Activated naive CD4-positive, alpha-beta T cell treated with anti-CD3 and anti-CD28 coated beads, Interleukin-2, amount 50 U/mL, for 16 hours (primary cell): ENCODE measurements at places on chromosomes 12 and 14.
A peak's percentile ranks its signal among the peaks of the same experiment; 100 is the strongest.

GRCh38 chr14:61802010-61802568, 39.9 kb downstream of the SNAPC1 start:
- DNase-seq = no peak

GRCh38 chr14:72753879-72754400, 140.0 kb downstream of the DPF3 start:
- no peak for DNase-seq

- DNase-seq = no peak
Observed at GRCh38 chr14:22658946-22659345, 14.8 kb upstream of the OR6J1 start.

GRCh38 chr12:119158402-119158801, 20.3 kb upstream of the HSPB8 start:
- no peak for DNase-seq

GRCh38 chr12:93183940-93184671, 193.6 kb upstream of the NUDT4 start:
- no peak for DNase-seq

DNA sequence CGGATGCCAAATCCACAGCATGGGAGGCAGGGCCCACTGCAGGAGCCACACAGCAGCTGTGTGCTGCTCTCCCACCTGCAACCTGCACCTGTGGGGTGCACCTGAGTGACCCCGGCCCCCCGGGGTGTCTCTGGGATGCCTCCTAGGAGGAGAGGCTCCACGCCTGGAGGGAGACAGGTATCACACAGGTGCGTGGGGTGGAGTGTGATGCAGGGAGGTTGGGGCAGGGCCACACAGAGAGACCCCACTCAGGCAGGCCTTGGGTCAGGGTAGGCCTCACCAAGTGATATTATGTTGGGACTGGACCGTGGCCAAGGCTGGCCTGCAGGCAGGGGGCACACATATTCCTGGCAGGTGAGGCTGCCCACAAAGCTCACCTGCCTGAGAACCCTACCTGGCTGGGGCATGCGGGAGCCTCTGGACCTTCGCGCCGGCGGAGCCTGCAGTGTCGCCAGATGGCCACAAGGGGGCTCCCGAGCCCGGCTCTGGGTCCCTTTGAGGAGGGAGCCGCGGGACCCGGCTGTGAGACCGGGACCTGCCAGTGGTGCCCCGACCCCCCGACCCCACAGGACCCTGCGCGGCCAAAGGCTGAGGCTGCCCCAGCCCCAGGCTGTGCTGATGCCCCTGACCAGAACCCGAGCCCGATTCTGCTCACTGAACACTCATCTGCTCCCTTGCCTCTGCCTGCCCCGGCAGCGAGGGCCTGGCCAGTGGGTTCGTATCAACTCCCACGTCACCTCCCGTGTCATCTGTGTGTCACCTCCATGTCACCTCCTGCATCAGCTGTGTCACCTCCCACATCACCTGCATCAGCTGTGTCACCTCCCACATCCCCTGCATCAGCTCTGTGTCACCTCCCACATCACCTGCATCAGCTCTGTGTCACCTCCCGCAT, 11.4 kb downstream of the TMEM121 start:
- DNase-seq = peak; percentile 71

DNA sequence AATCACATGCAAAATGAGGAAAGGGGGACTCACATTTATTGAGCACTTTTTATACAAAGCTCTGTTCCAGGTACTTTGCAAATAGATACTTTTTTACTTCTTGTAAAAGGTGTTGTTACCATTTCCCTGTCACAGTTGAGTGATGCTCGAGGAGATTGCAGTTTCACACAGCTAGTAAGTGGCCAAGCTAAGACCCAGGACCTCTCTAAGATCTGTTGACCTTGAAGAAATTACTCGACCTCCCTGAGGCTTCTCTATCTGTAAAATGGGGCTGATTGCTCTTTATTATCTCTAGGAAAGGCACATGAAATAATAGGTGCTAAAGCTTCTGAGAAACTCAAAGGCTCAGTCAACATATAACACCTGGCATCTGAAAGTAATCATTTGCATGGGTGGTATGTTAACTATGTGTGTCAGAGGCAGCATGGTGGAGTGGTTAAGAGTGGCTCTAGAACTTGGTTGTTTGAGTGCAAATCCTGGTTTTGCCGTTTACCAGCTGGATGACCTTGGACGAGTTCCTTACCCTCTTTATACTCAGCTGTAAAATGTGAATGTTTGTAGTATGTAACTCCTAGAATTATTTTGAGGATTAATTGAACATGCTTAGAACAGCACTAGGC, 41.5 kb downstream of the IFT81 start:
- DNase-seq = no peak

- DNase-seq = no peak
Observed at GRCh38 chr12:3173912-3174311, 96.7 kb downstream of the TSPAN9 start.

GRCh38 chr14:38500125-38500524, 244.2 kb upstream of the CLEC14A start:
- DNase-seq = no peak

DNA sequence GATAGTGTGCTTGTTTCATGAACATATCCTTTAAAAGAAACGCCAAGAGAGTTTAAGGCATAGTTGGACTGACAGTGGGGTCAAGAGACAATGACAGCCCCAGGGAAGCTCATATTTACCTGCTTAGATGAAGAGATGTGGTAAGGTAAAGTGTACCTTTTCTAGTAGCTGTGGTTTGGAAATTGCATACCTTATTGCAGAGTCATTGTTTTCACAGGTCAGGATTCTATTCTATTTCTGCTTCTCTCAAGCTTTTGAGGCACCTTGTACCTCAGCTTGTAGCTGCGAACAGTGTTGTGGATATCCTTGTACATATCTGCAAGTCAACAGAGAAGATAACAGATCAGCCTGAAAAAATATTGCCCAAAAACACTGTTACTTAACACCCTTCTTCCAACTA, 47.7 kb downstream of the ATP6V1D start:
- DNase-seq = no peak

GRCh38 chr12:50925342-50925651, 27.0 kb upstream of the HIGD1C start:
- DNase-seq = no peak

GRCh38 chr12:23722655-23723054, 226.8 kb downstream of the SOX5 start:
- no peak for DNase-seq

GRCh38 chr12:10501030-10501429, 4.7 kb upstream of the EIF2S3B start:
- DNase-seq = no peak

- DNase-seq = no peak
Observed at GRCh38 chr12:27652174-27652763, 44.0 kb upstream of the REP15 start.

- no peak for DNase-seq
Observed at GRCh38 chr14:34051966-34052657, 101.2 kb upstream of the EGLN3 start.

DNA sequence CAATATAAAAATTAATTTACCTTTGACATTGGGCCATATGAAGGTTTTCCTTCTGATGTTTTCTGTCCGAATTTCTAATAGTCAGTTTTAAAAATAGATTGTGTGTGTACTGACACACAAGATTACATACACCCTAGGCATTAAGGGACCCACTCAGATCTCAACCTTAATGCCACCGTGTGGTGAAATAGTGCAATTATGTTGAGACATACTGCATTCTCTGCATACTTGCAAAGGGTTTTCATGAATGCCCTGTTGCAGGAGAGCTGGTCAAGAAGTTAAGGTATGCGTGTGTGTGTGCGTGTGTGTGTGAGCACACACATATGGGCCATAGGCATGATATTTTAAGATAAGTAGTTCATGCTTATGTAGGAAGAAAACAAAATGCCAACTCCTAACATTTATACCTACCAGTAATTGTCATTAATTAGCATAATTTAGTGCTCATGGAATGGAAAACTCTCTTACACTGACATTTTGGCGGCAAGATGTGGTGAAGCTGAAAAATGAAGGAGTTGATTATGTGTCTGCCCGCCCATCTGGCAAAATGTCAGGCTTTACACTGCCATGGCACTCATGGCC, 58.8 kb downstream of the PIK3C2G start:
- DNase-seq = no peak

GRCh38 chr12:87809916-87810315, 219.3 kb downstream of the C12orf50 start:
- no peak for DNase-seq

- DNase-seq = no peak
Observed at GRCh38 chr14:68586896-68587751, 205.7 kb downstream of the ZFP36L1 start.

DNA sequence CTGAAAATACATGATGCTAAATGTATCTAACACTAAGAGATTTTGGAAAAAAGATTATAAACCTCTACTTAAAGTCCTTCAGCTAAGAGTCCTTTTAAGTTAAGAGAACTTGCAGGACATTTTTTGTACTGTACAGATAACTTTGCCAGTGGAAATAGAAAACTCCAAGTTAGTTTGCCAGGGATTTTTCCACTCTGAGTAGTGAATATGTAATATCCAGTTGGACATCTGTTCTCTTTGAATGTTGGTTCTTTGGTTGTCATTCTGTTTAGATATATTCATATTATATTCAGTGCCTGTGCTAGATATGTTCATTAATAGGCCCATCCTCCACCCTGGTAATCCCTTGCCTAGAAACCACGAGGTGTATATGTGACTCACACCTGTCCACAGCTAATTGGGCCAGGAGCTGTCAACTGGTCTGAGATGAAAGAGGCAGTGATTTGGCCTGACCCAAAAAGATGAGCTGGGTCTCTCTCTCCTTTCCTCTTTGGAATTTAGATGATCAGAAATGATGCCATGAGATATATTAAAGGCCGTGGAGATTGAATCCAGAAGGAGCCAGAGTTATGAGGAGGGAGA, 261.0 kb upstream of the LRIG3 start:
- DNase-seq = no peak

DNA sequence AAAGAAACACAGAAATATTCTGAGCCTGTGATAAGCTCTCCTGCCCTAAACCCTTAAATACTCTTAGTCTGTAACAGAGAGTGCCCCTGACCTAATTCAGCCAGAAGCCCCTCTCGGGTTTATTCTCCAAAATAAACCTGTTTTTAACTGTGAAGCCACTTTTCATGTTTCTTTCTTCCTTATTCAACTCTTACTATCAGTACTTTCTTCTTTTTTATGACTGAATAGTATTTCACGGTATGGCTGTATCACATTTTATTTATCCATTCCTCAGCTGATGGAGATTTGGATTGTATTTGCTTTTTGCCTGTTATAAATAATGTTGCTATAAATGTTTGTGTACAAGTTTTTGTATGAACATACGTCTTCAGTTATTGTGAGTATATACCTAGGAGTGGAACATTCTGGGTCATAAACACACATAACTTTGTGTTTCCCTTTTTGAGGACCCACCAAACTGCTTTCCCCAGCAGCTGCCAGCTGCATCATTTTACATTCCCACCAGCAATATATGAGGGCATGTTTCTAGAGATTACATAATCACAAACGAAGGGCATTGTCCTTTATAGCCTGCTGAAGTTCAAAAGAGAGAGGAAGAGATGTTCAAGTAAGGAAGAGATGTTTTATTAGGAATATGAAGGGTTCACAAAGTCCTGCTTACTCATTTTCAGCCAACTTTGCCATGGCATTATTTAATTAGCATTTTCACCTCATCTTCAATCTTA, 199.4 kb upstream of the NUDT4 start:
- DNase-seq = no peak

- no peak for DNase-seq
Observed at GRCh38 chr14:45120096-45120495, 14.2 kb downstream of the FKBP3 start.

DNA sequence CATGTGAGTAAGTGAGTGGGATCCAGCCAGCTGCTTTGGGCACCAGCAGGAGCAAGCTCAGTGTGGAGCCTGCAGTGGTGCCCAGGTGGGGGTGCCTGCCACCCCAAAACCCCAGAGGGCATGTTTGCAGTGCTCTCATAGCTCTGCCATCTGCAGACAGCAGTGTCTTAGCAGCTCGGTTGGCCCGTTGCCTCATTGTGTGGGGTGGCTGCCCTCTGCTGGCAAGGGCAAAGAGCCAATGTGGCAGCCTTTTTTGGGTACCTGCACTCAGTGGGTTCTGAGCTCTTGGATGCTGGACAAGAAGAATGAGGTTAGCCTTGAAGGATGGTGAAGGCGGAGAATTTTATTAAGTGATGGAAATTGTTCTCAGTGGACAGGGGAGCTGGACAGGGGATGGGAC, 52.3 kb downstream of the NEUROD4 start:
- DNase-seq = peak; percentile 83
